ENCODE measurements at places on chromosomes 12 and 14.

DNA sequence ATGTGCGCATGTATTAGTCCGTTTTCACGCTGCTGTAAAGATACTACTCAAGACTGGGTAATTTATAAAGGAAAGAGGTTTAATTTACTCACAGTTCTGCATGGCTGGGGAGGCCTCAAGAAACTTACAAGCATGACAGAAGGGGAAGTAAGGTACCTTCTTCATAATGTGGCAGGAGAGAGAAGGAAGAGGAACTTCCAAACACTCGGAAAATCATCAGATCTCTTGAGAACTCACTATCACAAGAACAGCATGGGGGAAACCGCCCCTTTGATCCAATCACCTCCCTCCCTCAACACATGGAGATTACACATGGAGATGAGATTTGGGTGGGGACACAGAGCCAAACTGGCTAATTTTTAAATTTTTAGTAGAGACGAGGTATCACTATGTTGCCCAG lies 41.8 kb upstream of the SNX6 start:
- DNase-seq: no peak

GRCh38 chr12:45351921-45352670 lies 136.2 kb downstream of the ANO6 start:
- no peak for DNase-seq

GRCh38 chr12:122403115-122403770 lies 19.2 kb downstream of the CLIP1 start:
- no peak for DNase-seq

- no peak for DNase-seq
Observed at GRCh38 chr12:120901818-120902217, 2.3 kb downstream of the SPPL3 start.

DNA sequence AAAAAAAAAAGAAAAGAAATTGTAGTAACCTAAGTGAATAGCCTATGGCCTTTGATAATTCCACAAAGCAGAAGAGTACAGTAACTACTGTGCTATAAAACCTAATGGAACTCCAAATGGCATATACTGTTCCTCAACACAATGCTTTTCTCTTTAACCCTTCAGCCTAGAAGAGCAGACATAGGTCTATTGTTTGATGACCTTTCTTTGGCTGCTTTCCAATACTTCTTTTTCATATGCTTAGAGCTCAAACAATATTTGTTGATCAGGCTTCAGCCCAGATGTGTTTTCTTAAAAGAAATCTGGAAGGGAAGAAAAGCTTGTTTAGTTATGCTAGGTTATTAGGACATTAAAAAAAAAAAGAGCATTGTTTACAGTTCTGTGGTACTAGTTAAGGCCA lies 116.4 kb downstream of the NTN4 start:
- no peak for DNase-seq

GRCh38 chr12:42362647-42363260 lies 36.8 kb downstream of the PPHLN1 start:
- DNase-seq: no peak

DNA sequence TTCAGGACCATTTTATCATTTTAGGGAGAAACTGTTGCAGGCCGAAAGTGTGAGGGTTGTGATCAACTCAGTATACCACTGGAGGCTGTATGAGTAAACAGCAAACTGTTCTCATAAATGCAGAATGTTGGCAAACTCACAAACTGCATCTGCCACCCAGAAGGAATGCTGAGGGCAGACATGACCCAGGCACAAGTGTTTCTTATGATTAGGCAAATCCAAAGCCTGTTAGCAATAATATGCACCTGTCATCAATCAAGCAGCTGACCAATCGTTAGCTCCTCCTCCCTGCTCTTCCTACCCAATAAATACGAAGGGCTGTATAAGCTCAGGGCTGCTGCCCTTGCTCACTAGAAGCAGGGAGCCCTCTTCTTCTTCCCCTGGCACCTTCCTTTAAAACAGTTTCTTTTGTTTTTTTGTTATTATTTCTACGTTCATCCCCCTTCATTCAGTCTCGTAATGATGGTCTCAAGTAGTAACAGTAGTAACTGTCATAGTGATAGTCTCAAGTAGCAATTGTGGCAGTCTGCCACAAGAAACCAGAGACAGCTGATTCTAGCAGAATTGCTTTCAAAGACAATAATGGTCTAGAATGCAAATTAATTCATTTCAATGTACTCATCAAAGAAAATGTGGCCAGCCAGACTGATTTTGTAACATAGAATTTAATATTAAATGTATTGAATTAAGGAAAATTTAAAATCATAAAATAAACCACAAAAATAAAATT lies 15.2 kb upstream of the CCDC175 start:
- no peak for DNase-seq

- DNase-seq: no peak
Observed at GRCh38 chr14:102344084-102344483, 18.6 kb downstream of the CINP start.

GRCh38 chr14:45757655-45758054 lies 504.7 kb upstream of the MIS18BP1 start:
- DNase-seq: no peak

GRCh38 chr12:123075087-123075645 lies 75.7 kb downstream of the PITPNM2 start:
- DNase-seq: peak; percentile 44

DNA sequence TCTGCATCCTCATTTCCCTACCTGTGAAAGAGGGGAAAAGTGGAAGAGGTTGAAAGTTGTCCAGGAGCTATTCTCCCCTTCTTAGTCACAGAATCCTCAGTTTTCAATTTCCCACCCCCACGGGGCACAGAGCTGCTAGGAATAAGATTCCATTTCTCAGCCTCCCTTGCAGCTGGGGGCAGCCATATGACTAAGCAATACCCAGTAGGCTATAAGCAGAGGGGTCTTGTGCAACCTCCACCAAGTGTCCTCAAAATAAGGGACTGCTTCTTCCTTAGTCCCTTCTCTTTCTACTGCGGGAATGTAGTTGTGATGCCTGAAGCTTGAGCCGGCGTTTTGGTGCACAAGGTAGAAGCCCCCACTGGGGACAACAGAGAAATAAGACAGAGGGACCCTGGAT lies 40.9 kb downstream of the VWF start:
- DNase-seq: no peak

- no peak for DNase-seq
Observed at GRCh38 chr12:81224626-81225025, 146.7 kb downstream of the ACSS3 start.

DNA sequence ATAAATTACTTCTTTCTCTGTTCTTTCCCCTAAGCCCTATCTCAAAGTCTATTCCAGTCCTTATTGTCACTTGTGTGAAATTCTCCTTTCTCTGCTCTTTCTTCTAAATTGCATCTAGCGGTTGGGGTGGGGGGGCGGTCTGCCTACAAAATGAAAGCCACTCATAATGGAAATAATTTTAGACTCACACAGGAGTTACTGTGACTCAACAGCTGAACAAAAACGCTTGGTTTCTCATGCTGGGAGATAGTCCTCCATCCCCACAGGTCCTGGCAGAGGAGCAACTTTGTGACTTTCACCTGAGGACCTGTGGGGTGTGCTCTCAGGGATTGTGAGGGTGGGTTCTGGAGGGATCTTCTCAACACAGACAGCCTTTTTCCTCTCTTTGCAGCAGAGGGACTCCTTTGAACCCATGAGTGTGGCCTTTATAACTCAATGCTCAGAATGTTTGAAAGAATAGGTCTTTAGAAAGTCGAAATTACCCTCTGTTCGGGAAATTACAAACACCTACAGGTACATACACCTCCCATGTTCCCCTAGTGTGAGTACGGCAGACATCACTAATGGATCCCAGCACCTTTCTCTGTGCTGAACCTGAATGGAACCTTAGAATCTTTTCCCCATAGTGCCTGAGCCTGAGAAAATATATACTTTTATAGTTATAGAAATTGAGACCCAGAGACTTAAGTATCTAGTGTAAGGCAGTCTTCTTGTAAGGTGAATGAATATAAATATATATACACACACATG lies 109.7 kb downstream of the CHST11 start:
- no peak for DNase-seq

- no peak for DNase-seq
Observed at GRCh38 chr14:39592116-39592789, 160.0 kb upstream of the FBXO33 start.

Measured in right kidney (tissue), 9 donors.